ENCODE measurements at places on chromosomes 4 and X. TPM values are rescaled to one million over a fixed set of nuclear protein-coding genes. Genes with fewer than 3 reads are reported as not detected.

DNA sequence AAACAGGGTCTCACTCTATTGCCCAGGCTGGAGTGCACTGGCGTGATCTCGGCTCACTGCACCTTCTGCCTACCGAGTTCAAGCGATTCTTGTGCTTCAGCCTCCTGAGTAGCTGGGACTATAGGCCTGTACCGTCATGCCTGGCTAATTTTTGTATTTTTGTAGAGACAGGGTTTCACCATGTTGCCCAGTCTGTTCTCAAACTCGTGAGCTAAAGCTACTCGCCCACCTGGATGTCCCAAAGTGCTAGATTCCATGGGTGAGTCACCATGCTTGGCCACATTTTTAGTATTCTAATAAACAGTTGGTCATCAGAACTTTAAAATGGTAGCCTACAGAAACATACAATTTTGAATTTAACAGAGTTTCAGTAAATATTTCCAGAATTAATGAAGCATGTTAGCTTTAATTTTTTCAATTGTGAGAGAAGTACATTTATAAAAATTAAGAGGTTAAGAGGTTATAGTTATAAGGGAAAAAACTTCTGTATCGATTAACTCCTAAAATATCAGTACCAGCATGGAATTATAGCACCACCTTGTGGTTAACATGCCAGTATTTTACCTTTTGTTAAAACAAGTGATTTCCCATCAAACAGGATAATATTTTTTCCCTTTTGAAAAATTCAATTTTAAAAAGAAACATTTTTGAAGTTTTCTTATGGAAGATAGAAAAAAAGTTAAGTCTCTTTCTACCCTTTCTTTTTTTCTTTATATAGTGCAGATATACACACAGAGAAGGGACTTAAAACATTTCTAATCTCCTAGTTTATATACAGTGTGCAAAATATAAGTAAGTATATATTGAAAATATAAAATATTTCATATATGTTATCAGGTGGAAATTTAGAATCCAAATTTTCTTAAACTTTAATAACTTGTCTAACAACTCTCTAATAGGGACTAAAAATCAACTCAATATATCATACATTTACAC lies 35.4 kb downstream of the CEP44 start:
- no peaks in the 10 kb centered on the region for H3K36me3 ChIP-seq
- no peak for DNase-seq
- H3K4me1 ChIP-seq = peaks cover 8% of the 10 kb centered on the region
- no peak overlapping the region for H3K27ac ChIP-seq
- no peak overlapping the region for H3K4me3 ChIP-seq

The RTL3 gene
- under 0.01 TPM for total RNA-seq

The GYPA gene
- not detected for total RNA-seq

The VSIG4 gene
- total RNA-seq = 0.72 TPM

- peaks cover 4% of the 10 kb centered on the region for H3K4me1 ChIP-seq
- no peaks in the 10 kb centered on the region for H3K36me3 ChIP-seq
- no peaks in the 10 kb centered on the region for H3K27me3 ChIP-seq
- no peak for DNase-seq
These were observed 101.8 kb downstream of the SH3KBP1 start for GRCh38 chrX:19785647-19786046.
